ENCODE measurements at places on chromosomes 12 and 14.
A peak's percentile ranks its signal among the peaks of the same experiment; 100 is the strongest.

GRCh38 chr12:130978785-130979184, 25.1 kb downstream of the ADGRD1 start:
- DNase-seq, result no peak

GRCh38 chr14:101900253-101900652, 64.1 kb upstream of the DYNC1H1 start:
- no peak for DNase-seq

- DNase-seq, result no peak
Measured at GRCh38 chr12:71312768-71313403, 126.7 kb upstream of the LGR5 start.

- DNase-seq, result peak; percentile 38
Measured at GRCh38 chr12:111024205-111024801, 103.9 kb upstream of the MYL2 start.

DNA sequence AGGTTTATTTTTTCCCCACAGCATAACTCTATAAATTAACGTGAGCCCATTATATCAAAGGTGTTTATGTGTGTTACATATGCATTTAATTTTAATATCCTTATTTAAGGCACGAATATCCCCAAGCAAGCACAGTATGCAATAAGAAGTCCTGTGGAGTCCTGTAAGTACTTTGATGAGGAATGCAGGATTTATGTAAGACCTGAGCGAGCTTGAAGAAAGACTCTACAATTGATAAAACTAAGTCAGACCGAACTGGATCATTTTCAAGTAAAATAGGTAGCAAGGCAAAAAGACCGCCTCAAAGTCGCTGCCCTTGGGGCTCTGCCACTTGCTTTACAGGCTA, 755 bp downstream of the SLC25A21 start:
- DNase-seq, result no peak

GRCh38 chr12:11962860-11963259, 107.9 kb upstream of the BCL2L14 start:
- no peak for DNase-seq

- no peak for DNase-seq
Measured at GRCh38 chr12:3928538-3929184, 55.5 kb upstream of the PARP11 start.

DNA sequence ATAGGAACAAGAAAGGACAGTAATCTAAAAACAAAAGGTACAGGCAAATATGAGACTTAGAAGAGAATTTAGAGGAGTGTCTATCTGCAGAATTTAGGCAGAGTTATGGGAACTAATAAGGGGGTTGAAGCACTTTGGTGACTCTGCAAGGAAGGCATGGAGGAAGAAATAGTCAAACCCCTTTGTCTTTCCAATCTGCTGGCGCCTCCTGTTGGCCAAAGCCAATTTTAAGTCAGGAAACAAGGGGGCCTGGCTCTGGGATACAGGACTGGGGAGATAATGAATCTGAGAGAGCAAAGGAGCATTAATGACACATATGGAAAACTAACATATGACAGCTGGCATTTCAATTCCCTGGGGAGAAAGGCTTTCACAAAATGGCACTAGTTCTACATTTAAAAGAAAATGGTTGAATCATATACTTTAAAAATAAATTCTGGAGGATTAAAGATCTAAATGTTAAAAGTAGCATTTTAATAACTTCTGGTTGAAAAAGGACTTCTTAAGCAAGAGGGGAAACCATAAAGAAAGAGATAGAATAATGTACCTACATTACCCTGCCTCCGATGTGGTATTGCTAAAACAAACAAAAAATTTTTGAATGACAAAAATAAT, 48.5 kb upstream of the CSRP2 start:
- peak; percentile 26 for DNase-seq

GRCh38 chr12:52581481-52581880, 7.8 kb upstream of the KRT74 start:
- DNase-seq, result no peak

DNA sequence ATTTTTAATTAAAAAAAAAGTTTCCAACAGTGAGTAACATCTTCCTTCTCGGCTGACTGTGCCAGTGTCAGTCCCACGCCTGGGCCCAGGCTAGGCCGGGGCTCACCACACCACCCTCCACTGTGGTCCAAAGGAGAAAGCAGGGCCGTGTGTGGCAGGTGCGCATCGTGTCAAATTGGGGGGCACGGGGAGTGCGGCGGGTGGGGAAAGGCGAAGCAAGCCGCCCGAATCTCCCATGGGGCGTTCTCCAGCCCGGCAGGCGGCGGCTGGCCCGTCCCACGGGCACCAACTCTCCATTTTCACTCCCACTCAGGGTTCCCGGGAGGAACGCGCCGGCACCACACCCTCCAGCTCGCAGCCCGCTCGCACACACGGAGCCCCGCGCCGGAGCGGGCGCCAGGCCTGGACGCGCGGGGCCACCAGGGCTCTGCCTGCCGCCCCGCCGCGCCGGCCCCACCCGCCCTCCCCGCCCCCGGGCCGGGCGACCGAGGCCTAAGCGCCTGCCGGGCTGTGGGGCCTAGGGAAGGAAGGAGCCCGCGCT, 604 bp downstream of the EEA1 start:
- peak; percentile 43 for DNase-seq

GRCh38 chr14:89616852-89617341, 199.9 kb upstream of the FOXN3 start:
- peak; percentile 81 for DNase-seq

GRCh38 chr12:119089380-119090013, 89.2 kb upstream of the HSPB8 start:
- DNase-seq, result no peak

- DNase-seq, result no peak
Measured at GRCh38 chr12:123369229-123369628, 4.6 kb upstream of the SBNO1 start.

- DNase-seq, result no peak
Measured at GRCh38 chr12:85695097-85695715, 141.0 kb downstream of the RASSF9 start.

DNA sequence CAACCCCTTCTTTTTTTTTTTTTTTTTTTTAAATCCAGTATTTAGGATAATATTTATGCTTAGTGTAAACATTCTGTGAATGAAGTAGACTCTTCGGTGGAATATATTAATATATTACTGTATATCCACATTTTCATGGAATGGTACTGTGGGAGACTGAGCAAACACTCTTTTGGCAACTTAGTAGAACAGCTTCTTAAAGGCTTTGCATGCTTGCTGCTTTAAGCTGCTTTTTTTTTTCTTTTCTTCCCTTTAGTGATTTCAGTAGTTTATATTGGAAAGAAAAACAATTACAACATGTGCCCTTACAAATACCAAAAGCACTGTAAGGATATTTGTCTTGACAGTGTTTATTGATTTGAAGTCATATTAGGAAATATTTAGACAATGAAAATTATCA, 78.9 kb downstream of the AEBP2 start:
- DNase-seq, result no peak

GRCh38 chr12:2641761-2642160, 153.0 kb upstream of the FKBP4 start:
- DNase-seq, result no peak

Data from activated CD4-positive, alpha-beta T cell treated with anti-CD3 and anti-CD28 coated beads, Interleukin-2, amount 50 U/mL, for 16 hours (primary cell).